ENCODE measurements at places on chromosomes 16 and 17. TPM values are rescaled to one million over a fixed set of nuclear protein-coding genes. Genes with fewer than 3 reads are reported as not detected.

The ADAD2 gene
- not detected for polyA plus RNA-seq

The RNF43 gene
- polyA plus RNA-seq, result 0.23 TPM

The KRT33A gene
- polyA plus RNA-seq, result not detected

The SLC38A8 gene
- not detected for polyA plus RNA-seq

The CNGB1 gene
- polyA plus RNA-seq, result not detected

The ZDHHC7 gene
- polyA plus RNA-seq, result 36.8 TPM

The NPIPB13 gene
- polyA plus RNA-seq, result 1.0 TPM

The GPR142 gene
- not detected for polyA plus RNA-seq

The TBC1D3G gene
- not detected for polyA plus RNA-seq

The TEDC2 gene
- not detected for polyA plus RNA-seq

The C16orf46 gene
- polyA plus RNA-seq, result 0.57 TPM

The PRSS33 gene
- polyA plus RNA-seq, result not detected

The BCL6B gene
- not detected for polyA plus RNA-seq

The DOC2A gene
- not detected for polyA plus RNA-seq

The LAT gene
- 287 TPM for polyA plus RNA-seq

The FBXW10B gene
- polyA plus RNA-seq, result 0.14 TPM

The TIGD7 gene
- 5.1 TPM for polyA plus RNA-seq

The TBC1D26 gene
- polyA plus RNA-seq, result not detected

The RCVRN gene
- polyA plus RNA-seq, result not detected

The MYO15A gene
- polyA plus RNA-seq, result 0.25 TPM

The HEATR9 gene
- polyA plus RNA-seq, result not detected

The CNTNAP4 gene
- not detected for polyA plus RNA-seq

The CBFA2T3 gene
- 0.25 TPM for polyA plus RNA-seq

The SLC26A11 gene
- polyA plus RNA-seq, result 8.3 TPM

The COL1A1 gene
- not detected for polyA plus RNA-seq

The CD300H gene
- polyA plus RNA-seq, result 0.37 TPM

The GOT2 gene
- polyA plus RNA-seq, result 97.5 TPM

The DHX40 gene
- polyA plus RNA-seq, result 23.0 TPM

The PRCD gene
- polyA plus RNA-seq, result not detected

The SDK2 gene
- polyA plus RNA-seq, result 0.02 TPM

The ITGAD gene
- polyA plus RNA-seq, result not detected

The CLDN7 gene
- 0.55 TPM for polyA plus RNA-seq

The HOXB8 gene
- not detected for polyA plus RNA-seq

The EFCAB13 gene
- polyA plus RNA-seq, result 2.6 TPM
